ENCODE measurements at places on chromosomes 2 and 18.

GRCh38 chr18:5527603-5528002 lies 16.2 kb downstream of the EPB41L3 start:
- DNase-seq: no peak

- DNase-seq: no peak
Measured at GRCh38 chr2:30243231-30243630, 11.9 kb downstream of the LBH start.

GRCh38 chr2:30683236-30683956 lies 123.8 kb downstream of the CAPN13 start:
- no peak for DNase-seq

DNA sequence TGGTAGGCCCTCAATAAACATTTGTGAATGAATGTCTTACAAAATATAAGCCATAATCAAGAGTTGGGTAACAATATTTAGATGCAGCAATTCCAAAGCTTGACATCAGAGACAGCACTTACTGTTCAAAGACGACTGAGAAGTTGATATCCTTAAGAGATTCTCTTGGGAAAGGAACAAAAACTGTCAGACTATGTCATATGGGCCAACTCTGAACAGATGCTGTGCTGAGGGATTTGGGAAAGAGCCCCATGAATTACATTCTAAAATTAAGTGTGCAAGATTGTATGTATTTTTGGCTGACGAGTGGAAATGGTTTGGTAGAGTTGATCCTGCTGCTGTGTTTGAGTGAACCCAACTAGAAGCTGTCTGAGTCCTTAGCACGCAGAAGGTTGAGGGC lies 250.7 kb upstream of the LINC00305 start:
- DNase-seq: no peak

DNA sequence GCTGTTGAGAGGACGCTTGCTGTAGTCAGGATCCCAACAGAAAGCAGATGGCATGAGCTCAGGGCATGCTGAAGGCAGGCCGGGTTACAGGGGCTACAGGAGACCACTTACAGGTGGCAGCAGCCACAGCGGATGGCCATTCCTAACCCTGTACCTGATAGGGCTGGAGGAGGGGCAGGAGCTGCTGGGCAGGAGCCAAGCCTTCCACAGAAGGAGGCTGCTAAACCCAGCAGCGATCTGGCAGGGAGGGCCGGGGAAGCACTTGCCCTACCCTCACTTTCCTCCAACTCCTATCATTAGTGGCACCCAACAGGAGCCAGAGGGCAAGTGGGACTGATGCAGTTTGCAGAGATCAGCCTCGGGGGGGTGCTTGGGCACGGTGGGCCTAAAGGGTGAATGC lies 2.0 kb downstream of the ASB18 start:
- DNase-seq: no peak

DNA sequence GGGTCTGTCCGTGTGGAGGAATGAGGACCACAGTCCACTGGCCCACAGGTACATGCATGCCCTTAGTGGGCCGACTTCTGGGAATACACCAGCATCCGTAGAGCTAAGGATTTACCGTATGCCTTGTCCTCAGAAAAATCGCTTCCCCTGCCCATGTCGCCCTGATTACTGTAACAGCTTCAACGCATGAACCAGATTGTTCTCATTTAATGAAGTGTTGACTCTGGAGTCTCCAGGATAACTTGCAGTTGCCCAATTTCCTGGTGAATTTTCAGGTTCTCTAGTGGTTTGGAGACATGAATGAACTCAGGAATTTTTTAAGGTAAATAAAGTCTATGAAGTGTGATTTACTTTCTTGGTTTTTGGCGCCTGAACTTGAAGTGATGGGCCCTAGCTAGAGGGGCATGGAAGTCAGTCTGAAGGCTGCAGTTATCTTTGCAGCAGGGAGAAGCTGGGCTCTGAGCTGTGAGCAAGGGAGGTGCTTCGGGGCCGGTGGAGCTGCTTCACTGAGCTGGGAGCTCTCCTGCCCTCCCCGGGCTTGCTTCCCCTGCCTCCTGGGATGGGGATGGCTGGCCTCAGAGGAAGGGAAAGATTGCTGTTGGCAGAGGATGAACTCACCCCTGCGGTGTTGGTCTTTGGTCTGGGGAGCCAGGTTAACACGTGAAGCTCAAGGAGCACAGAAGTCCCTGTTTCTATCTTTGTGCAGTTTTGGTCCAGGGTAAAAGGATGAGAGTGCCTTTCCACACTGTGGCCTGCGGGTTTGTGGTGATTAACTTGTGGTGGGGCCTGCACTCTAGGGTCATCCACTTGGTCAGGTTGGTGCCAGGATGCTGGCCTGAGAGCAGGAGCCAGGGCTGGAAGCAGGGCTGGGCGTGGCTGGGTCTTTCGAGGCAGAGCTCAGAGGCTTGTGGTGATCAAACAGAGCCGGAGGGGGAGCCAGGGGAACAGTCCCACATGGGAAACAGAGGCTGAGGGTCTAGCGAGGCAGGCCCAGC lies 28.1 kb downstream of the TCF7L1 start:
- DNase-seq: no peak

DNA sequence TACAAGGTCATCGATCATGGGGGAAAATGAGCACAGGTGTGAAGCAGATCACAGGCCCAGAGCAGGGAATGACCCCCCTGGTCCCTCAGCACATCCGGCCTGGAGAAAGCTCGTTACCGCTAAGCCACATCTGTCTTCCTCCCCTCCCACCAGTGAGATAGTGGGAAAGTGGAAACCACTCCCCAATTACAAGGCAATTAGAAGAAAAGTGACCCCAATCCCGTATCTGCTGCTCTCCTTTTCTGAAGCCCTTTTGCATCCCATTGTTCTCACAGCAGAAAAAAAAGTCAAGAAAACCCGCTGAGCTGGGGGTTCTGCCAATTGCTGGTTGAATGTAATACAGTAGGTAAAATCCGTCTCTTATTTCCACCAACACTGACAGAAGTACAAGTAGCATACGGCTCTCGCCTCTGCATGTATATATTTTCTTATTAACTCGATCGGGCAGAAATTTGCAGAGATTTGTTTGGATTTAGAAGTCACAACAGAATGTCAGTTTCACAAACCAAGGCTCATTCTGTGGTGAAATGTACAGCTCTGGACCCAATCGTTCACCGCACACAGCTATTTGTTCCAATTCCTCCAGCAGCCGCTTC lies 287.0 kb downstream of the TCF4 start:
- no peak for DNase-seq

DNA sequence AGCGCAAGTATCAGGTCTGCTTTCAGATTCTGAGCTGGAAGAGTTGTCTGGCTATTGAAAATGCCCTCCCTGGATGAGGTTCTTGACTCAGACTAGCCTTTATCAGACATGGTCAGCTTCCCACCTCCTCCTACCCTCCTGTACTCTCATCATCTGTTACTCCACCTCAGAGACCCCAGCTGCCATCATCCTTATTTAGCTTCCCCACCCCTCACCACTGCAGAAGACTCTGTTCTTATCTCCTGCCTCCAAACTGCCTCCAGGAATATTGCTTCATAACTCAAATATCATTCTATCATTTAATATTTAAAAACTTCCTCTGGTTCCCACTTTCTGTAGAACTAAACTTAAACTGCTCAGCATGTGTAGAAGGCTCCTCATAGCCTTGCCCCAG lies 31.1 kb upstream of the PPP3R1 start:
- DNase-seq: no peak

DNA sequence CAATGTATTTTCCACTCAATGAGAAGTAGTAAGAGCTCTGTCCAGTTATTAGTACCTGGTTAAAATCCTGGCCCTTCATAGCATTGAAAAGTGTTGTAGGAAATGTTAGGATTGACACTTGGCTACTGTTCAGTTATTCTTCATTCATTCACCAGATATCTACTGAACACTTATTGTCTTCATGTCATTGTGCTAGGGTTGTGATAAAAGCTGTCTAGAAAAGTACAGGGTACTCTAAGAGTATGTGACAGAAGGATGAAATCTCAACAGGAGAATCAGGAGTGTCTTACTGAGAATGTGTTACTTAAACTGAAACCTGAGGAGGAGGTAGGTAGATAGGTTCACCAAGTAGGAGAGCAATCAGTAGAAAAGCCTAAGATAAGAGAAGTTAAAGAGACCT lies 511.8 kb upstream of the RAB12 start:
- DNase-seq: no peak

GRCh38 chr2:151423760-151424159 lies 14.1 kb downstream of the RIF1 start:
- DNase-seq: no peak
